ENCODE measurements at places on chromosomes 13 and 19.

GRCh38 chr13:101916775-101917474 lies 464.4 kb downstream of the ITGBL1 start:
- peak; percentile 31 for DNase-seq

GRCh38 chr19:43560687-43561086 lies 14.6 kb downstream of the XRCC1 start:
- DNase-seq: no peak

DNA sequence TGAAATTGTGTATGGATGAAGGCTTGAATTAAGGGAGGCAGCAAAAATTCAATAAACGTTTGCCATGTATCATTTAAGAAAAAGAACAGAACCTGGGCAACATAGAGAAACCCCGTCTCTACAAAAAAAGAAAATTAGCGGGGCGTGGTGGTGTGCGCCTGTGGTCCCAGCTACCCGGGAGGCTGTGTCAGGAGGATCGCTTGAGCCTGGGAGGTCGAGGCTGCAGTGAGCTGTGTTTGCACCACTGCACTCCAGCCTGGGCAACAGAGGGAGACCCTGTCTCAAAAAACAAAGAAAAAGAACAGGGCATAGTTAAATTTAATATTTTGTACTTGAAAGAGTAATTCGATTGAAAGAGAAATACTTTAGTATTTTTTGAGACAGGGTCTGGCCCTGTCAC lies 1.4 kb downstream of the UBA2 start:
- DNase-seq: no peak

DNA sequence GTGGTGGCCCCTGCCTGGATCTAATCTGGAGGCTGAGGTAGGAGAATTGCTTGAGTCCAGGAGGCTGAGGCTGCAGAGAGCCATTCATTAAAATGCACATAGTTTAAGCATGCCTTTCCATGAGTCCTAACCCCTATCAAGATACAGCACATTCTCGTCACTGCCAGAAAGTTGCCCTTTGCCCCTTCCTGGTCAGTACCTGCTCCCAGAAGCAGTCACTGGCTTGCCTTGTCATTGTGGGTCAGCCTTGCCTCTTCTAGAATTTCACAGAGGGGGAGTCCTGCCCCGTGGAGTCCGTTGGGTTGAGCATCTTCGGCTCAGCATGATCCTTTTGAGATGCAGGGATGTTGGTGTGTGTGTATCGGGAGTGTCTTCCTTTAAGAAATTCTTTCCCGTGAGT lies 10.8 kb downstream of the BICRA start:
- DNase-seq: no peak

- no peak for DNase-seq
Observed at GRCh38 chr19:39080431-39080830, 3.7 kb upstream of the ACP7 start.

DNA sequence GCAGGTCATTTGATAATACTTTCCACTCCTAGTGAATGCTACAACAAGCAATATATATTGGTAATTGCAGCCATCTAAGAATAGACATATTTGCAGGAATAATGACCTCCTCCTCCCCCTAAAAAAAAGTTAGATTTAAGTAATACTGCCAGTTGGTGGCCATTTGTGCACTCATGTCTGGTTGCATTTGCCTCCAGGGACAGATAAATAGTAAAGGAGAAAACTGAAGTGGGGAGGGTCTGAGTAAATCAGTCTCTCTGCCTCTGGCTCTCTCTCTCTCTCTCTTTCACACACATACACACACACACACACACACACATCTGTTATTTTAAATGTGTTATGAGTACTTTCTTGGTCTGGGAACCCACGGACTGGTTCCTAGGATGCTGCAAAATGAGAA lies 125.5 kb upstream of the UQCRFS1 start:
- no peak for DNase-seq

DNA sequence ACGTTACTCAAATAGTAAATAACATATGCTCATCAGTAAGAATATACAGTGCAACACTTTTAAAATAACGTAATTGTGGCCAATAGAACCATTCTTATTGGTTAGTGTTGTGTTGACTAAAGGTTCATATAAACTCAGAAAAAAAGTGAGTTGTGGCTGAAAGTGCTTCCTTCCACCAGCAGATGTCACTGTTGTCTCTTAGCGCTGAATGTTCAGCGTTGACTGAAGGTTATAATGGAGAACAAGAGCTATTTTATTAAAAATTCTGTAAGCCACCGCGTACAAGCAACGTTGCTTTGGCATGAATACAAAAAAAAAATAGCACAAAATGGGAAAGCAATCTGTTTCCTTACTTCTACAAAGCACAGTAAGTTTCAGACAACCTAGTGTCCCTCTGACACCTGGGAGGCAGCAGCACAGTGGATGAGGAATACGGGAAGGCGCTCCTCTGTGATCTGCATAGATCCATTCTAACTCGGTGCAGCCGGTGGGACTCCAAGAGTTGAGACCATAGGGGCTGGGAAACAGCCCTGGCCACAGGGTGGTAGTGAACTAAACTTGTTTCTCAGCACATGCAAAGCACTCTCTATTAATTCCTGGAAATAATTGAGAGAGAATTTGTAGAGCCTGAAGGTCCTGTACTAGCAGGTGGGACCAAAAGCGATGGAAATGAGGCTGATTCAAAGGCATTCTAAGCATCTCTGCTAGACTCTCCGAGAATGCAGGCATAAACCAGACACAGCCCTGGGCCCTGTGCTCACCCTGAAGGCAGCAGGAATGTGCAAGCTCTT lies 23.9 kb upstream of the OXGR1 start:
- DNase-seq: no peak

DNA sequence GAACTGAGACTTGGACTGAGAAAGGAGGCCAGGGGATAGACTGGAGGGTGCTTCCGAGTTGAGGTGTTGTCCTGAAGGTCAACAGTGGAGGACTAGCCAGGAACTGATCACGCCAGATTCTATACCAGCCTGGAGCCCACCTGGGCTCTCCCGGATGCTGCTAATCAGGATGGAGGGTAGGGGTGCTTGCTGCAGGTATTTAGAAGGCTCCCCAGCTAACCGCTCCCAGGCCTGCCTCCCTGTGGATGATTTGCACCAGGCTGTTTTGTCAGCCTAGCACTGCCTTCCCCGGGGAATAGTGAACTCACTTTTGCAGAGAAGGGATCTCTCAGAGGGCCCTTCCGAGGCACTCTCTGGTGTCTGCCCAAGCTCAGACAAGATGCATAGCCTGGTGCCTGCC lies 60.5 kb upstream of the KCTD15 start:
- DNase-seq: no peak

DNA sequence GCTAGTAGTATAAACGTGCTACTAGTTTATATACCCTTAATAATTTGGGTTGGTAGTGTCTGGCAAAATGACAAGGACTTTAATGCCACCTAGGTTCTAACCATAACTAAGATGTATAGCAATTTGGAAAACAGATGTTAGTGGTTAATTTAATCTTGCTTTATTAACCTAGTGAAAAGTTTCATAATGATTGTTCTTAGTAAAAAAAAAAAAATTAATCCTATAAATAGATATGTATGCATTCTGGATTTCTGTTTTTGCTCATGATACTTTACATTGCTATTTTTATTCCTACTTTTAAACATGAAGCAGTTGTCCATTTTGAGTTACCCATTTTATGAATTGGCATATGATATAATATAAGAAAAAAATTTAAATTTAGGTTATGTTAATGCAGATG lies 36.3 kb downstream of the DGKH start:
- no peak for DNase-seq

DNA sequence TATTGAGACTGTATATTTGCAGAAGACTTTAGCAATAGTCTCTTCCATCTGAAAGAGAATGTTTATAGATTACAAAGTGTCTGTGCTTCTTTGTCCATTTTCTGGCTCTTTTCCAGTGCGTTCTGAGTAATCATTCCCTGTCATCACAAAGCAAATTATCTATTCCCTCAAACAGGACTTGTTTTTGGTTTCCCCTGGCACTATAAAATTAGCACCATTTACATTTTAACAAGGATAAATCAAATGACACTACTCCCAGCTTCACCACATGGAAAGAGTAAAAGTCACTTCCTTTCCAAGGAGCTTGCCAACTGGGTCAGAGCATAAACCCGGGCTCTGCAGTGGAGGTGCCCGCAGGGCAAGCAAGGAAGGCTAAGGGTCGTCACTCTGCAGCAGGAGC lies 88.1 kb downstream of the SHISA2 start:
- no peak for DNase-seq

- no peak for DNase-seq
Observed at GRCh38 chr19:31674503-31675192, 325.4 kb upstream of the TSHZ3 start.
